ENCODE measurements at places on chromosomes 1 and 21. TPM values are rescaled to one million over a fixed set of nuclear protein-coding genes. Genes with fewer than 3 reads are reported as not detected.

DNA sequence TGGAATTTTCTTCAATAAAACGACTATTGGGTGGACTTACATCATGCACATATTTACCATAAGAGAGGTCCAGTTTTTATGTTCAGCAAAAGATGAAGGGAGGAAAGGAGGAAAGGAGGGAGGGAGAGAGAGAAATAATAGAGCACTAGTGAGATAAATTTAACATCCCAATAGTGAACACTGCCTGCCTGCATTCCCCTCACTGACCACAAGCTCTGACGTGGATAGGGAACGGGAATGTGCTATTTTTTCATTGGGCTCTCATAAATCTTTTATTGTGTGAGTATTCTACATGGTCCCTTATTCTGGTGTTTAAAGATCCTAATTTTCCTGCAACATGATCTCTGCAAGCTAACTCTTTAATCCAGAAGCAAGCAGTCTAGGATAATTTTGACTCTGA is 82.1 kb downstream of the TTC3 start:
- DNase-seq, result no peak

- no peak for DNase-seq
Measured at GRCh38 chr1:228743405-228743804, 8.1 kb downstream of the RHOU start.

DNA sequence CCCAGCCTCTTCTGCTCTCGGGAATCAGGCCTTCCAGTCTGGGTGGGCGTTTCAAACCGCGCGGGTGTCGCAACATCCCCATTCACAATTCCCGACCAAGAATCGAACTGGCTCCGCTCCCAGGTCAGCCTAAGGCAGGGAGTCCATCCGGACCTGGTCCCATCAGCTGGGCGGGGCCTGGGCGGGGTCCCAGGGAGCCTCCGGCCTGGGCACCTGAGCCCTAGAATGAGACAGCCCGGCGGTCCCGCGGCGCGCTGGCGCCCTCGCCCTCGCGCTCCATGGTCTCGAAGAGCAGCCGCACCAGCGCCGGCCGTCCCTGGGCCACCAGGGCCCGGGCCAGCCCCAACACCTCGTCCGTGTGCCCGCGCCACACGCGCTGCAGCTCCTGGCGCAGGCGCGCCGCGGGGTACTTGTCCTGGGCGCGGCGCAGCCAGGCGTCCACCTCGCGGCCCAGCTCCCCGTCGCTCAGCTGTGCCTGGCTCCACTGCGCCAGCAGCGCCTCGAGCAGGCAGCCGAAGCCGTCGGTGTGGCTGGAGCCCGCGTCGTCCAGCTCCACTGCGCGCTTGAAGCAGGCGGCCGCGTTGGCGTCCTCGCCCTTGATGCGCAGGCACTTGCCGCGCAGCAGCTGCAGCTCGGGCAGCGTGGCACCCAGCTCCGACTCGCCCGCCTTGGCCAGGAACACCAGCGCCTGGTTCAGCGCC is 16.9 kb upstream of the PARS2 start:
- DNase-seq, result no peak

GRCh38 chr1:182676274-182676673 is 8.1 kb downstream of the RGS8 start:
- no peak for DNase-seq

GRCh38 chr1:246364415-246364941 is 142.6 kb downstream of the SMYD3 start:
- no peak for DNase-seq

GRCh38 chr21:42212266-42212665 is 6.7 kb upstream of the ABCG1 start:
- DNase-seq, result no peak

GRCh38 chr1:179601093-179601492 is 9.5 kb downstream of the TDRD5 start:
- DNase-seq, result no peak

- DNase-seq, result no peak
Measured at GRCh38 chr1:215776336-215776735, 209.2 kb downstream of the KCTD3 start.

Gene C8B
- not detected for polyA plus RNA-seq

Gene LCE2C
- polyA plus RNA-seq, result not detected

Gene TNFRSF8
- 0.07 TPM for polyA plus RNA-seq

Gene PADI3
- 0.36 TPM for polyA plus RNA-seq

Gene HES3
- polyA plus RNA-seq, result not detected

Gene RTCA
- 17.3 TPM for polyA plus RNA-seq
